ENCODE measurements at places on chromosomes 5 and 9.

- no peak for DNase-seq
These were observed 1176.1 kb downstream of the CDH9 start for GRCh38 chr5:25862276-25862675.

DNA sequence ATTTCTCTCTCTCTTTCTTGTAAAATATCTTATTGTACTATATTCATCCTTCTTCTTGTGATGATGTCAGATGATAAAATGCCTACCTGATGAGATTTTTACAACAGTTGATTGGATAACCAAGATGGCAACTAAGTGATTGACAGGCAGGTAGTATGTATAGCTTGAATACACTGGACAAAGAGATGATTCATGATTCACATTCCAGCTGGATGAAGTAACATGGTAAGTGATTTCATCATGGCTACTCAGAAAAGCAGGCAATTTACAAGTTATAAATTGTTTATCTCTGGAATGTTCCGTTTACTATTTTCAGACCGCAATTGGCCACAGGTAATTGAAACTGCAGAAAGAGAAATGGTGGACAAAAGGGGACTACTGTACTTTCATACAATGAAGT, 1471.7 kb upstream of the C9orf72 start:
- no peak for DNase-seq

DNA sequence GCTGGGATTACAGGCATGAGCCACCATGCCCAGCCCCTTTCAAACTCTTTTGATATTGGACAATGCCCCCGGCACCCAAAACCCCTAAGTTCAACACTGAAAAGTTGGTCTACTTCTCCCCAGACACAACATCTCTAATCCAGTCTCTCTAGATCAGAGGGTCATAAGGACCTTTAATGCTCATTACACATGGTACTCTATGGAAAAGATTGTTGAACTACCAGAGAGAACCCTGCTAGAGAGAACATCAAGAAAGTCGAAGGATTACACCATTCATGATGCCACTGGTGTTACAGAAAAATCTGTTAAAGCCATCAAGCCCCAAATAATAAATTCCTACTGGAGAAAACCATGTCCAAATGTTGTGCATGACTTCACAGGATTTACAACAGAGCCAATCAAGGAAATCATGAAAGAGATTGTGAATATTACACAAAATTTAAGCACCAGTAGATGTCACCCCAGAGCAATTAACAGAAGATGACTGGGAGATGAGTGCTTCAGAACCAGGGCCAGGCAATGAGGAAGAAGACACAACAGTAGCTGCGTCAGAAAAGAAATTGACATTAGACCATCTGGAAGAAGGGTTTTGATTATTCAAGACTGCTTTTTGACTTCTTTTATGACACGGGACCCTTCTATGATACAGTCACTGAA, 28.3 kb upstream of the NIPAL4 start:
- peak; percentile 81 for DNase-seq

DNA sequence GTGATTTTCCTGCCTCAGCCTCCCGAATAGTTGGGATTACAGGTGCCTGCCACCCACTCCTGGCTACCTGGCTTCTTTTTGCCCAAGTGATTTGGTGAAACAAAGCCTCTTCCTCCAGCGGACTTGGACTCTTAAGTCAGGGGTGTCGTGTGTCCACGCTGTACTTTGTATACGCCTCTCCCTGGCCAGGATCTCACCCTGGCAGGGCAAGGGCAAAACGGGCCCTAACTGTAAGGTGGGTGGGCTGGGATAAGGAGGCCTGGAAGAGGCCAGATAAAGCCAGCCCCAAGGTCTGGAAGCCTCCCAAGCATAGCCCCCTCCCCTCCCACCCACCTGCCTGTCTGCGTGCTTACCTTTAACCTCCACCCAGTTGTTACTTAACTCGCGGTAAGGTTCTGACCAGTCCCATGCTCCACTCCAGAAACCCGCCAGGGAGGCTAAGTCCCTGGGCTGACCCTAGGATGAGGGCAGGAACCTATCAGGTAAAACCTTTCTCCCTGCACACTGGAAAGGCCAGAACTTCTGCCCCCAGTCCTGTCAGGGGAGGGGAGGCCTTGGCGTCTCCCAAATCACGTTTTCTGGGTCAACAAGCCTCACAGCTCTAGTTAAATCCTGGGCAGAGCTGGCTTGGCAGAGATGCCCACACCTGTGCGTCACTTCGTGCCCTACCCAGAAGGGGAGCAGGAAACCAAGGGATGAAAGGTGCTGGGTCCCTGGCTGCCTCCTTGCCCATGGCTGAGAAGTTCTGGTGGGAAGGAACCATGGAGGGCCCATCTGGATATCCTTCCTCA, 8.4 kb downstream of the CDK9 start:
- no peak for DNase-seq

GRCh38 chr9:126638571-126639132, 24.9 kb downstream of the LMX1B start:
- no peak for DNase-seq

- no peak for DNase-seq
These were observed 7.1 kb downstream of the SPINK9 start for GRCh38 chr5:148342371-148343045.

DNA sequence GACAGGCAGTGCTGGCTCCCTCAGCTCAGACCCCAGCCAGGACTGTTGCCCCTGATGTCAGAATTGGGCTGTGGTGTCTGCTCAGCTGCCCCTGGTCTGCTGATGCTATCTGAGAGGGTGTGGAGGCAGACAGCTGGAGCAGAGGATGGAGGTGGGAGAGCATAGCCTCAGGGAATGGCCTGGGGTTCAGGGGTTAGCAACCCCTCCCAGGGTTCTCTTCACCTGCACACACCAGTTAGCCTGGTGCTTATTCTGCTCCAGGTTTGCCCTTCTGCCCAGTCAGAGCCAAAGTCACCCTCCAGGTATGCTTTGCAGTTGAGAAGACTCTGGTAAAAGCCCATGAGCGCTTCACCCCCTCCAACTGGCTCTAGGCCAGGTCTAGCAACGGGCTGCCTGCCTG, 109.8 kb downstream of the SAXO1 start:
- DNase-seq = no peak

DNA sequence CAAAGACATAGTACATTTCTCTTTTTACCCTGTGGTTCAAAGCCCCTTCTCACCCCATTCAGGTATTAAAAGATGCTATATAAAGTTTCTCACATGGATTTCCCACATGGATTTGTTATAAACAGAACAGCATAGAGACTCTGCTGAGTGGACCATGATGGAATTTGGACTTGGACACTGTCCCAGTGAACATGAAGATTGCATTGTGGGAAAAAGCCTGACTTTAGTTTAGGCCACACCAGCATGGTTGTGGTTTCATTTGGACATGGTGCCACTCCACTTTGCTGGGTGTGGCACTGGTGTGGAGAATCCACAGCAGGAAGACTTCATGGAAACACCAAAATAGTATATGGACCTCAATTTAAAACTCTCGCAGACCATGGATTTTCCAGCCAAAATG, 124.6 kb downstream of the ARHGAP26 start:
- no peak for DNase-seq

DNA sequence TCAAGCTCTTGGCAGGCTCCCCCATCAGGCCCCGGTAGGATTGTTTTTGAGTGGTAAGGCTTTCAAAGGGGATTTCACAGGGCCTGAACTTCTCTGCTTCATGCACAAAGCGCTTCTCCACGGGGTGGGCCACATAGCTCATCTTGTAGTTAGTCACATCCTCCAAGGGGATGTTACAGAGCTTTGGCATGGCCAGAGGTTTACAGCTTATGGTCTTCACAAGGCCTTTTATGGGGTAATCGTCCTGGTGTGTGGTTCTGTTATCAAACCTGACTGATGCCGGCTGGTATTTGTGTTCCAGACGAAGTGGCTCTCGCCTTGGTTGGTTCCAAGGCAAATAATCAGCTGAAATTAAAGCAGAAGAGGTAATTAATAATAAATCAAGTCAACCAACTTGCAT, 104.3 kb downstream of the SAXO1 start:
- DNase-seq = peak; percentile 30

DNA sequence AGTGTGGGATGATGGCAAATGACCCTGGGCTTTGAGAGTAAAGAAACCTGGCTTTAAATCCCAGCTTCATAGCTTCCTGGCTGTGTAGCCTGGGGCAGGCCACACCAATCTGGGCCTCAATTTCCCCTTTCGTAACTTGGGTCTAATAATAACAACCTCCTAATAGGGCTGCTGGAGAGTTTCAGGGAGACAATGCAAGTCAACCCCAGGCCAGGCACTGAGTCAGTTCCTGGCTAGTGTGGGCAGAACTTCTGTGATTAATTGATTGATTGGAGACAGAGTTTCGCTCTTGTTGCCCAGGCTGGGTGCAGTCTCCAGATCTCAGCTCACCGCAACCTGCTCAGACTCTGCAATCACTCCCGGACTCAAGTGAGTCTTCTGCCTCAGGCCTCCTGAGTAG, 3.3 kb upstream of the SH2D3C start:
- no peak for DNase-seq

DNA sequence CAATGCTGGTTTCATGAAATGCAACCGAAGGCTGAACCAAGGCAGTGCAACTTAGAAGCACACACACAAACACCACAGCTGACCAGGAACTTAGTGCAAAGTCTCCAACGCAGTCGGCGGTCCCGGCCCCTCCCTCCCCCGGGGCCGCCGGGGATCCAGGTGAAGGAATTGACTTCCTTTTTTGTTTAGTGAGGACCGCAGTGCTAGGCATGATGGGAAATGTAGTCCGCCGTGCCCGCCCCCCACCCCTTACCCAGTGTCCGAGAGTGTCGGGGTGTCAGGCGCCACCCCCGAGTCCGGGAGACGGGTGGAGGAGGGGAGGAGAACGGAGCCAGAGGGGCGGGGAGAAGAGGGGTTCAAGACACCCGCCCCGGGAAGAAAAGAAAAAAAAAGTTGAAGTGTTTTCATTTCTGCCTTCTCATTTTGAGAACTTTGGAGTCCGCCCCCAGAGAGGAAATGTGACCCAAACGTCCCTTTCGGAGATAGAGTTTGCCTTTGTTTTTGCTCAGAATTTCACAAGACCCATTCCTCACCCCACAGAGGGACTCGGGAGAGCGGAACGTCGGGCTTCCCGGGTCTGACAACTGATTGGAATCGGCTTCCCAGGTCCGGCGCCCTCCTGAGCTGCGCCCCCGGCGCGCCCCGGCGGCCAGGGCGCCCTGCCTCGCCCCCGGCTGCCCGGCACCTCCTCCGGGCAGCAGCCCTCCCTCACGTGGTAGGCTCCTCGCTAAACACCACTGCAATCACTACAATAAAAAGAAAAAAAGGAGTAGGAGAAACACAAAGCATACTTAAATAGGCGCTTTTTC, 2.0 kb downstream of the IER5L start:
- DNase-seq = peak; percentile 97

DNA sequence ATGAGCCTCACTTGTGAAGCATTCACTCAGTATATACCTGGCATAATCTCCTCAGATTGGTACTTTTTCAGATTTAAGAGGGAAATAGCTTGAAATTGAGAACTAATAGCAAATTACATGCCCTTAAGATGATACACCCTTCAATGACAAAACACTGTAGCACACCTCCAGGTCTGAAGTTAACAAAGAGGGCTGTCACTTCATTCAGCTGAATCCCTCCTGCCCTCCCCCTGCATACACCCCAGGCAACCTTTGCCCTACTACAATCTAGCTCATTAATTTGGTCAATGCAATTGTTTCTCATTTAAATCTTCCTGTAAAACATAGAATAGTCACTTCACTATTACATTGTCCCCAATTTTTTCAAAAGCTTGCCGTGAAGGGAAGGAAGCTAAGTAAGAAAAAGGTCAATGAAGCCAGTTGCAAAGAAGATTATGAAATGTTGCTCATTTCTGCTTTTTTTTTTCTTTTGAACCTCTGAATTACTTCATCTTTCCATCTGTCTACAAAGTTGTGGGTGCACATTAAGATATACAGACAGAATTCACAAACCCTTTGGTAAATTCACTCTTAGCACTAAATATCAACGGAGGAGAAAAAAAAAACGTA, 294.8 kb upstream of the PTGER4 start:
- DNase-seq = no peak

DNA sequence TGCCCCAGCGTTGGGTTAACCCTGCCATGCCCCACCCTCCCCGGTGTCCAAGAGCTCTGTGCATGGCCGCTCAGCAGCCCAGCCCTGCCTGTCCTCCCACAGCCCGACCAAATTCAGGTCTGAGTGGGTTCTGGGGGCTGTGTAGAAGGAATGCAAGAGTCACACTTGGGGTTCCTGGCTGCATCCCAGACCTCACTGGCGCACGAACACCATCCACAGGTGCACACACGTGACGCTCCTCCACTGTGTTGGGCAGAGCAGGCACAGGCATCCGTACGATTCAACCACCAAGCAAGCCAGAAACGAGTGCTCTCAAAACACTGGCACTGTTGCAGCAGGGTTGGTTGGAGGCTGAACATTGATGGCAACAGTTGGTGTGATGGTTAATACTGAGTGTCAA, 93.9 kb downstream of the OLFM1 start:
- no peak for DNase-seq

DNA sequence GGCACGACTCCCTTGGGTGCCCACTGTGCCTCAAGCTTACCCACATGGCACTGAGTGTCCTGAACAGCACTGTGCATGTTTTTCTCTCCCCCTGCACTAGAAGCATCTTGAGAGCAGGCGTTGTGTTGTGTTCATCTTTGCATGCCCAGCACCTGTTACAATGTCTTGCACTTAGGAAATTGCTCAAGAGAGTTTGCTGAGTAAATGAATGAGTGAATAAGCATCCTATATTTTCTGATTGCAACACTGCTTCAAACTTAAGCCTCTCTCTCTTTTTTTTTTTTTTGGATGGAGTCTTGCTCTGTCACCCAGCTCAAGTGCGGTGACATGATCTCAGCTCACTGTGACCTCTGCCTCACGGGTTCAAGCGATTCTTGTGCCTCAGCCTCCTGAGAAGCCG, 94.5 kb downstream of the LMNB1 start:
- DNase-seq = no peak

- DNase-seq = peak; percentile 51
These were observed 115.1 kb downstream of the ADAMTS6 start for GRCh38 chr5:65366655-65367054.

DNA sequence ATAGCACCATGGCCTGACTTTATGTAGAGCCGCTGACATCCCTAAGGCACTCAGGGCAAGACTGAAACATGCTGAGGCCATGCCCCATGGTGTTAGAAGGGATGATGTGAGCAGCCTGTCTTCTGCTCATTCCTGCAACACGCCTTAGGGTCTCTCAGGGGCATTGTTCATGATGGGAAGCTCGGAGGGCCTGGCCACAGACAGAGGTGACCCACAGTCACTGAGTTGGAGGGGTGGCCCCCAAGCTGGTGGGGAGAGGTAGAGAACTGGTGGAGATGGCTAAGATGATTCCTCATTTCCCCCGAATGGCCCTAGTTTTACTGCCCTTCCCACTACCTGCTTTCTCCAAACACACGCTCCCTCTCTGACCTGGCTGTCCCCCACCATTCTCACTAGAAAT, 135.2 kb downstream of the BARX1 start:
- DNase-seq = no peak

DNA sequence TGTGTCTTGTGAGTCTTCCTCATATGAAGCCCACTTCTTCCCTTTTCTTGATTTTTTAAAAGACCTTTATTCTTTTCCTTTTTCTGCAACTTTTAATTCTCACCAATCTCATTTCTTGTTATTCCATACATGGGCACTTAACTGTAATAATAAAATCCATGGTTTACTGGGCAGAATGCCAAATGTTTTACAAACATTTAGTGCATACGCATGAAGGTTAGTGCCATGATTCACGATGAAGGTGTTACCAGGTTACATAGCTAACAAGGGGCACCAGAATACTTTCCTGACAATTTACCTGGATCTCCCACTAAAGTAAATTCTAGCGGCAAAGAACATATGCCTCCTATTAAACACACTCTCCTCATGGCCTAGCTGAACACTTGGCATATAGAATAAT, 28.5 kb downstream of the MAN2A1 start:
- DNase-seq = no peak

GRCh38 chr9:36123515-36123914, 13.0 kb upstream of the GLIPR2 start:
- DNase-seq = no peak

Measured in umbilical cord (tissue), 2 donors.